ENCODE measurements at places on chromosomes 3 and 15. TPM values are rescaled to one million over a fixed set of nuclear protein-coding genes. Genes with fewer than 3 reads are reported as not detected.

The CXCR6 gene
- total RNA-seq = not detected

The RBP2 gene
- total RNA-seq = not detected

The TMEM40 gene
- total RNA-seq = not detected

The ADAMTS9 gene
- total RNA-seq = 9.7 TPM

The EPHB3 gene
- 1.3 TPM for total RNA-seq

The RAD18 gene
- 3.6 TPM for total RNA-seq

The TTLL13 gene
- total RNA-seq = not detected

The LRRN1 gene
- total RNA-seq = not detected

The IL16 gene
- total RNA-seq = 1.1 TPM

The DUOXA1 gene
- total RNA-seq = not detected

The SH3GL3 gene
- not detected for total RNA-seq
